ENCODE measurements at places on chromosomes 12 and 14. TPM values are rescaled to one million over a fixed set of nuclear protein-coding genes. Genes with fewer than 3 reads are reported as not detected.

SERPINA3 gene
- total RNA-seq = 1.5 TPM

PAH gene
- not detected for total RNA-seq

OVCH1 gene
- 0.10 TPM for total RNA-seq

ART4 gene
- 0.10 TPM for total RNA-seq

EID3 gene
- 3.8 TPM for total RNA-seq

TPPP2 gene
- not detected for total RNA-seq

NPFF gene
- total RNA-seq = not detected

DAO gene
- not detected for total RNA-seq

TCL1B gene
- total RNA-seq = not detected

LPAR5 gene
- 2.6 TPM for total RNA-seq

INSM2 gene
- total RNA-seq = not detected

ZC2HC1C gene
- 0.62 TPM for total RNA-seq

HOXC10 gene
- total RNA-seq = not detected

PZP gene
- not detected for total RNA-seq

CD69 gene
- total RNA-seq = 4.6 TPM

GPR132 gene
- total RNA-seq = 1.5 TPM

SSTR1 gene
- 0.21 TPM for total RNA-seq

WASHC3 gene
- total RNA-seq = 29.4 TPM

ANO2 gene
- total RNA-seq = 4.8 TPM

OTOGL gene
- 0.41 TPM for total RNA-seq

USP44 gene
- 0.31 TPM for total RNA-seq

FSCB gene
- 0.10 TPM for total RNA-seq

ITGA7 gene
- 278 TPM for total RNA-seq

EPYC gene
- total RNA-seq = not detected

SLC8B1 gene
- total RNA-seq = 18.5 TPM

LRCOL1 gene
- total RNA-seq = not detected

KLRF1 gene
- total RNA-seq = 0.51 TPM

MYF5 gene
- 48.5 TPM for total RNA-seq

CCT2 gene
- total RNA-seq = 172 TPM

PTPN6 gene
- 11.4 TPM for total RNA-seq

DCN gene
- total RNA-seq = 470 TPM

ZFHX2 gene
- 0.31 TPM for total RNA-seq

ASIC1 gene
- total RNA-seq = 4.1 TPM

FOXN4 gene
- total RNA-seq = not detected
